Retina (tissue), 1 donor: ENCODE measurements at places on chromosomes 6 and 20.

GRCh38 chr20:47353239-47353691 is 3.2 kb downstream of the ZMYND8 start:
- peak; percentile 32 for DNase-seq

DNA sequence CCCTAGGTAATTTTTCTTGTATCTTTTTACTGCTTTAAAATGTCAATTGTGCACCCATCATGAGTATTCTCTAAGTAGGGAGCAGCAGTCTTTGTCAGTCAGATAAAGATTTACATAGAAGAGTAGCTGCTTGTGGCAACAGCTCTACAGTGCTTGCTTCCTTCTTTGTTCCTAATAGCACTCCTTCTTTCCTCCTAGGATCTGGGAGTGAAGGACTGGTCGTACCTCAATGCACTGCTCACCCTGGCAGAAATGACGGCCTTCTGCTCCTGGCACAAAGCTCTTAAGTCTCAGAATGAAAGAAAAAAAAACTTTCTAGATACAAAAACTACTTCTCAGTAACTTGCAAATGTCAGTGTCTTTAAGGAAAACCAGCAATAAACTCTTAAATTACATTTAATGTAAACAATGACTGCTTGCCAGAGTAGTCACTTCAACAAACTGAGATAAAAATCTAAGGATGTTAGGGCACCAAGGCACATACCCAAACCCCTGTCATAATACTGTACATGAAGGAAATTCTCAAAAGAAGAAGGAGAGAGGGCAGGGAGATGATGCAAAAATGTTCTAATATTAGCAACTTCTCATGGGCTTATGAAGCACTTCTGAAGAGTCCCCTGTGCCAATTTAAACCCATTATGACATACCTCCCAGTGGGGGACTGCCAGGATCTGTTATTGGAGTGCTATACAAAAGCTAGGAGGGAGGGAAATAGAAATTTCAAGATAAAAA is 34.0 kb downstream of the NCOA6 start:
- DNase-seq: peak; percentile 32

DNA sequence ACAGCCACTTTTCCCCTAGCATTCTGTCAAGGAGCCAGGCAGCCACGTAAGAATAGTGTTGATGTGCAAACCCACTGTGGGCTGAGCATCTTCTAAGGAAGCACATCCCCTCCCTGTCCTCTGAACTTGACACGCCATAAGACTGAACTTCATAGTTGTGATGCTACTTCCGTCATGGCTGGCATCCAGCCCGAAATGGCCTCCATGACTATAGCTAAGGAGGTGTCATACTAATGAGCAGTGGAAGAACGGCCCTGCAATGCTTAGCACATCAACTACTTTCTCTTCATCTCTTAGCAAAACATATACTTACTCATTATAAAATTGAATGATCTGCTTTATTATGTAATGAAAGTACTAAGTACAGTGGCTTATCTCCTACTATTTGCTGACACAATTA is 110.2 kb downstream of the GJA10 start:
- no peak for DNase-seq

DNA sequence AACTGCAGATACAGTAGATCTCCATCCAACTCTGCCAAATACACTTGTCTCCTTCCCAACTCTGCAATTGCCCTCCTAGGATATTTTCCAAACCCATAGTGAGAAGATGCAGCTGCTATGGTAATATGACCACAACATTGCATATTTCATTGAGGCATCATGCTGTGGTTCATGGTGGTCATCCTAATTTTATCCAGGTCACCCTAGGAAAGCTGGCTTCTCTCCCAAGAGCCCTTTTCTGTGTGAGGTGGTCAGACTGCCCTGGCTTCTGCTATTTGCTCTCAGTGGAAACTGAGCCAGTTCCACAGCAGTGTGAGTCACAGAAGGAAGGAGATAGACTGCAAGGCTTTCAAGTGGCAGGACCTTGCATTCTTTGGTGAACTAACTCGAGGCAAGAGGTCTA is 5.5 kb downstream of the OGFRL1 start:
- no peak for DNase-seq
